ENCODE measurements at places on chromosomes 6 and 20.

DNA sequence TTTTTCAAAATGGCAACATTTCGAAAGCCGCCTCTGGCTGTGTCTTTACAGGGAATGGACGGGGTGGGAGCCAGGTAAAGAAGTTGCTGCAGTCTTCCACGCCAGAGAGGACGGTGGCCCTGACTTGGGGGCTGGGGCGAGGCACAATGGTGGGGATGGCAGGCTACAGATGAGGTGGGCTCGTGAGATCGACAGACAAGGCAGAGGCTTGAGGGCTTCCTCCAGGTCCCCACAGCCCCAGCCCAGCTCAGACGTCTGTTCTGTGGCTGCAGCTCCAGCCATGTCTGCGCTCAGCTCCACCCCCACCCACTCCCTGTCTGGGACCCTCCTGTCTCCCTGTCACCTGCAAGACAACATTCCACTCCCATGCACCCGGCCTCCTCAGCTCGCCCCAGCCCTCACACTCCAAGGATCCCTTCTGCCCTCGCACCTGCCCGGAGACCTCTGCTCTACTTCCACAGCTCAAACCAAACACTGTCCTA is 7.4 kb upstream of the C20orf144 start:
- DNase-seq, result no peak

DNA sequence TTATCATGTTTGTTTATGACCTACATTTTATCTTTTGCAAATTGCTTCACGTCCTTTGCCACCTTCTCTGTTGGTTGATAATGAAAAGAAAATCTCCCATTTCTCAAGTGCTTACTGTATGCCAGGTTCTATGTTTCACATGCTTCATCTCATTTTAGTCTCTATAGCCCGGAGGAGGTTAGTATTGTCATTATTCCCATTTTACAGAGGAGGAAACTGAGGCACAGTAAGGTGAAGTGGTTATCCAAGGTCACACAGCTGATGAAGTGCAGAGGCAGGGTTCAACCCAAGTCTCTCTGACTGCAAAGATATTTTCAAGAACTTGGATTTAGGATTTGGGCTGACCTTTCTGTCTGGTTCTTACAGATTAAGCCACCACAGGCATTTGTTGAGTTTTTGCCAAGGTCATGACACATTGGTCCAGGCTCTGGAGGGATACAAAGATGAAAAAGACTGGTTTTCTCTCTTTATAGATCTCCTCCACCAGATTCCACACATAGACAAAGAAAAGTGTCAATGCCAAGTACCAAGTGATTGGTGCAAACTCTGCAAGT is 20.6 kb downstream of the CNBD2 start:
- no peak for DNase-seq

GRCh38 chr6:41630069-41630468 is 8.2 kb upstream of the MDFI start:
- DNase-seq, result no peak

- DNase-seq, result no peak
These were observed 54.9 kb upstream of the CD93 start for GRCh38 chr20:23140991-23141390.

DNA sequence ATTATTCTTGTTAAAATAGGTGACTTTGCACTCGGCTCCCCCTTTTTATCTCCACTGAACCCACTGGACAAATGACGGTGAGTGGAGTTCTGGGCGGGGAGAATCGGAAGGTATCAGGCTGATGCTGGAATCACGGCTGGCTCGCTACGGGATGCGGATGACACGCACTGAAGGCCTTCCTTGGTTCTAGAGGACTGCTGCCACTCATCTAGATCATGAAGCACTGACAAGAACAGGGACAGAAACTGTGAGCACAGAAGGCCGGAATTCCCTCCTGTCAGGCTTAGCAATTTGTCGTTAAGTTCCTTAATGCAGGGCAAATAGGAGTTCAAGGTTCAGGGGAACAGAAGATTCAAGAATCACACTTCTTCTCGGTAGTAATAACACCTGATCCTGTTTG is 89.9 kb upstream of the MPC1 start:
- DNase-seq, result no peak

- DNase-seq, result no peak
These were observed 45.8 kb upstream of the SLCO4A1 start for GRCh38 chr20:62596486-62596885.

DNA sequence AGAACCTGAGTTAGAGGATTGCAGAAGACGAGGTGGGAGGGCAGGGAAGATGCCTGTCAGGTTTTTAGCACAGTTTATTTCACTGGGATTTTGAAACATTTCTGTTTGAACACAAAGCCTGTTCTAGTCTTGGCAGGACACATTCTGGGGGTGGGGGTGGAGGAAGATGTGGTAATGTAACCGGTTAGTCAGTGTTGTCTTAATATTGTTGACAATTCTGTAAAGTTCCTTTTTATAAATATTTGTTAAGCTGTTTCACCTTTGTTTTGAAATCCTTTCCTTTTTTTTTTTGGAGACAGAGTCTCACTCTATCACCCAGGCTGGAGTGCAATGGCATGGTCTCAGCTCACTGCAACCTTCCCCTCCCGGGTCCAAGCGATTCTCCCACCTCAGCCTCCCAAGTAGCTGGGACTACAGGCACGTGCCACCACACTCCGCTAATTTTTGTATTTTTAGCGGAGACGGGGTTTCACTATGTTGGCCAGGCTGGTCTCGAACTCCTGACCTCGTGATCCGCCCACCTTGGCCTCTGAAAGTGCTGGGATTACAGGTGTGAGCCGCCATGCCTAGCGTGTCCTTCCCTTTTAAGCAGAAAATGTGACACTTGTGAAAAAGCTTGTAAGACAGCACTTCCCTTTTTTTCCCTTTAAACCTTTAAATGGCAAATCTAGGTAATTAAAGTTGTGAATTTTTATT is 20.2 kb downstream of the SLC9A8 start:
- DNase-seq, result no peak

GRCh38 chr20:64140061-64140931 is 24.0 kb upstream of the MYT1 start:
- DNase-seq, result no peak

DNA sequence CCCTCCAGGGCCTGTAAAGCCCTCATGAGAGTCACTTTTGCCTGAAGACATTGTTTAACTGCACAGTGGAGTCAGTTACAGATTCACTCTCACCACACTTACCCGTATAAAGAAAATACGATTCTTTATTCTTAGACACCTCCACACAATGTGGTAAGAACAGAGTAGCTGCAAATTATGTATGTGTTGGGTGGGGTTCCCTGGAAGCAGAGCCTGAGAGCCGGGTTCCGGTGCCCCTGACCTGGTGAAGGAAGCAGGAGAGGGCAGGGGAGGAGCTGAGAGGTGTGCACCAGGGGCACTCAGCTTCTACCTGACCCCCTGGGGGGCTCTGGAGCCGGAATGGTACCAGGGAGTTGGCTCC is 11.5 kb downstream of the BANF2 start:
- DNase-seq, result no peak

DNA sequence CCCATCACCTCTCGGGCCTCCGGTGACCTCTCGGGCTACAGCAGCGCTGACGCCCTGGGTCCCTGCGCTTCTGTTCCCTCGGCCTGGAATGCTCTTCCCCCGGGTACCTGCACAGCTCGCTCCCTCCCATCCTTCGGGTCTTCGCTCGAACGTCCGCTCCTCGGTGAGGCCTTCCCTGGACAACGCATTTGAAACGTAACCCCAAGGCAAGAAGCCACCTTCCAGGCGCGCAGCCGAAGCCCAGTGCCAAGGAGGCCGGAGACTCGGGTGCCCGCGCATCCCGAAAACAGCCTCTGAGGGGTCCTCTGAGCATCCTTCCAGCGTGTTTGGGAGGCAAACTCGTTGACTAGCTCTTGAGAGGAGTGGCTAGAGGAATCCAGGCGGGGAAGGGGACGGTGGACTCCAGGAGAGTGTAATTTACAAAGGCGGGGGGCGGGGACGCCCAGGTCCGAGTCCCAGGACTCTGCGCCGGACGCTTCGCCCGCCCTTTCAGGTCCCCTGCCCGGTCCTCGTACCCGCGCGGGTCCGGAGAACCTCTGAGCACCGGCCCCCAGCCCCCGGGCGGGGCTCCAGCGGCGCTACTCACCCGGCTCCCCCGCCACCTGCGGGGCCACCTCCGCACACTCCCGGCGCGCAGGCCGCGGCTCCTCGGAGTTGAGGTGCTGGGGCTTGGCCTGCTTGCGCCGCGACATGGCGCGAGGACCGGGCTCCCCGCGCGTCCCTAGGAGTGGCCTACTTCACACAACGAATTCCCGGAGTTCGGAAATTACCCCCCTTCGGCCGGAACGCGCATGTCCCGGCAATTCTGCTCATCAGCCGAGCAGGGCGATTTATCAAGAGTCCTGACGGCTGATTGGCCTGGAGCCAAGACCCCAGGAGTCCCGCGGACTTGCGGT is 86.8 kb downstream of the ZFP64 start:
- peak; percentile 49 for DNase-seq

DNA sequence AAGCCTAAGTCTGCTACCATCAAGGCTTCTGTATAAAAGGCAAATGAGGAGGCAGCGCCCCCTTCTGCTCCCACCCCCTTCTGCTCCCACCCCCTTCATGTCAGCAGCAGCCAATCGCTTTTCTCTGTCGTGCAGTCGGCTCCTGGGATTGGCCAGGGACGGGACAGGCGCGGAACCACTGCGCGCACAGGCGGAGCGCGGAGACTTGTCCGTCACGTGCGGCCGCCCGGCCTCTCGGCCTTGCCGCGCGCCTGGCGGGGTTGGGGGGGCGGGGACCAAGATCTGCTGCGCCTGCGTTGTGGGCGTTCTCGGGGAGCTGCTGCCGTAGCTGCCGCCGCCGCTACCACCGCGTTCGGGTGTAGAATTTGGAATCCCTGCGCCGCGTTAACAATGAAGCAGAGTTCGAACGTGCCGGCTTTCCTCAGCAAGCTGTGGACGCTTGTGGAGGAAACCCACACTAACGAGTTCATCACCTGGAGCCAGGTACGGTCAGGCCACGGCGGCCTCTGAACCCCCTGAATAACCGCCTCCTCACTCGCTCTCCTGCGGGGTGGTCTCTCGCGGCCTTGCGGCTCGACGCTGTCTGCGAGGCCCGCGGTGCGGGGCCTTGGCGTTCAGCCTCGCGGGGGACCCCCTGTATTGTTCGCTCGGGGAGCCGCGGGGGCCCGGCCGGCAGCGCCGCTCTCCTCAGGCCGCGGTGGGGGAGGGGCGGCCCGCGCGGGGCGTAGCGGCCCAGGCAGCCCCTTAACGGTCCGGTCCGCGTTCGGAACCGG is at the start of gene HSF2:
Gene HSF2 (plus strand): TSS at position 305 of the 773 bp plus-strand sequence. CDS start 86 bp downstream, at position 391.
- DNase-seq, result peak; percentile 98

- DNase-seq, result no peak
These were observed 370.2 kb upstream of the SASH1 start for GRCh38 chr6:147972448-147972847.

DNA sequence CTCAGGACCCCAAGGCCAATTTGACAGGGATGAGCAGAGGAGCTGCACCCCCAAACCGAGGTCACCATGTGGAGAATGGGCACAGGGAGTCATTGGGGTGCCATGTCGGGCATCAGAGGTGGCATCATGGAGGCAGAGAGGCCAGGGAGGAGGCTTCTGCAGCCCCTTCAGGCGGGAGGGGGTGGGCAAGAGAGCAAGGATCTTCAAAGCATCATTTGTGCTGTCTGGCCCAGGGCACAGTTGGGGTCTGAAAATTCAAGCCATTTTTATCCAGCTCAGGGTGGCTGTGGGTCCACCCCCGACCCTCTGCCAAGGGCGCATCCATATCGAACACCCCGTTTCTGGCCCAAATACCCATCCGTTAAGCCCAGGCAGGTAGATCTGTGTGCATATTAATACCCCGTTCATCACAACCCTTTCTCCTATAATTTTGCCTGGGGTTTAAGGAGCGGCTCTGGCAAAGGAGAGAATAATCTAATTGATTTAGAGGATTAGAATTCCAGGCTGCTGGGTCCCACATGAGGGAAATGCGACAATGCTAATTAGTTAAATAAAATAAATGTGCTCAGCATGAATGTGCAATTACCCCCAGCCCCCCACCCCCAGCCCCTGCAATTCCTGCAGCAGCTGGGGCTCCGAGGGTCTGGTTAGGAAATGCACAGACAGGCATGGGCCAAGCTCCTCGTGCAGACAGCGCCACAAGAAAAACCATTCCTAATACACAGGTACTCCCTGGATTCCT is 31.9 kb downstream of the VSTM2L start:
- DNase-seq, result no peak

- DNase-seq, result no peak
These were observed 9.1 kb downstream of the MTG2 start for GRCh38 chr20:62191781-62192559.

- DNase-seq, result no peak
These were observed 92.3 kb upstream of the CARMIL1 start for GRCh38 chr6:25186919-25187318.

DNA sequence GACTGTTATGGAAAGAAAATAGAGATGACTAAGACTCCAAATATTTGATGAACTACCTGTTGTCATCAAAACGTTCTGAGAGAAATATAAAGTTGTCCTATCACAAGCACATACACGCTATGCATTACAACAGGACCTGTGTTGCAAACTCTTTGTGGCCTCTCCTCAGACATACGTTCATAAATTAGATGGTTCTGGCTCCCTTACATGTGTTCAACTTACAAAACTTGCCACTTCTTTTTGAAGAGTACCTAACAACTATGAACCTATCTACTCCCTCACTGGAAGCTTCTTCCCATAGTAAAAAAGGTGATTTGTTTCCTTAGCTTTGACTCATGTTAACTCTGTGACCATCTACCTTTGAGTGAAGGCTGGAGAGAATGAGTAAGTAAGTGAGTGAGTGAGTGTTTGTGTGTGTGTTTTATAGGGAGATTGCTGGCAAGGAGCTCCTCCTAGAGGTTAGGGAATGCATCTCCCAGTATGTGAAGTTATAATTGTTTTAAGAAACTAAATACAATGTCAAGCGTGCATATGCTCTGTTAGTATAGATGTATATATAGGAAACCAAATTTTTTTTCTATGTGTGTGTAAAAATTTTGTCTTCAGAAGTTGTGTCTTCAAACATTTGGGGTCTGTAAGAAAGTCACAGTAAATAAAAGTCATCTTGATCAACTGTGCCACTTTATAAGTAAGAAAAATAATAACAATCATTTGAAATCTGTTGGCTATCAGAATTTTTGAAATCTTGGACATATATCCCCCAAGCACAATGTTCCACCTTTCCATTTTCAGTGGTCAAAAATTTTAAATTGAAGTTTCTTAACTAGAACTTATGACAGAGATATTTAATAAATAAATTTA is 1211.1 kb upstream of the GJE1 start:
- DNase-seq, result peak; percentile 22

GRCh38 chr20:4999788-5000187 is 1.5 kb downstream of the SLC23A2 start:
- DNase-seq, result no peak

DNA sequence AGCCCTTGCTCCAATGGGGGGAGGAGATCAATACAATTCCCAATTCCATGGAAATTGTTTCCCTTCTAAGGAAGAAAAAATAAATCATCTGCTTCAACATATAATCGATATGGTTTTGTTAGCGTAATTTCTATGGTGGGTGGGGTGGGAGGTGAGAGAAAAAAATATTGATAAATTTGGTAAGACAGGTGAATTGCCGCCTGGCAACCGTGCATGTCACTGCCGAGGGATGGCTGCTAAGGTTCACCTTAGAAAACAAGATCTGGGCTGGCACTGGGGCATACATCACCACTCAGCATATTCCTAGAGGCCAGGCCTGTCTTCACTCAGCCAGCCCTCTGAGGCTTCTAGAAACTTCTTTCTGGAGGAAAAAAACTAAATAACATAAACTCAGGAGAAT is 104.1 kb downstream of the ZNF217 start:
- no peak for DNase-seq

- DNase-seq, result no peak
These were observed 114.0 kb upstream of the HDGFL1 start for GRCh38 chr6:22455378-22455777.

- DNase-seq, result no peak
These were observed 1.6 kb upstream of the APMAP start for GRCh38 chr20:24994186-24994465.
